ENCODE measurements at places on chromosomes 2 and 18.

DNA sequence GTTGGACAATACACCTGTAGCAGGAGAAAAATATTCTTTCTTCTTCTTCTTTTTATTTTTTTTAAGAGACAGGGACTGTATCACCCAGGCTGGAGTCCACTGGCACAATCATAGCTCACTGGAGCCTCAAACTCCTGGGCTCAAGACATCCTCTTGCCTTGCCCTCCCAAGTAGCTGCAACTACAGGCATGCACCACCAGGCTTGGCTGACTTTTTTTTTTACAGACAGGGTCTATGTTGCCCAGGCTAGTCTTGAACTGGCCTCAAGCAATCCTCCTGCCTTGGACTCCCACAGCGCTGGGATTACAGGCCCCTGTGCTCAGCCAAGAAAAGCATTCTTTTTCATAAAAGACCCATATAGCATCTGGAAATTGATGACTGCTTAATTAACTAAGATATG is 17.1 kb upstream of the ARHGAP28 start:
- no peak for DNase-seq

DNA sequence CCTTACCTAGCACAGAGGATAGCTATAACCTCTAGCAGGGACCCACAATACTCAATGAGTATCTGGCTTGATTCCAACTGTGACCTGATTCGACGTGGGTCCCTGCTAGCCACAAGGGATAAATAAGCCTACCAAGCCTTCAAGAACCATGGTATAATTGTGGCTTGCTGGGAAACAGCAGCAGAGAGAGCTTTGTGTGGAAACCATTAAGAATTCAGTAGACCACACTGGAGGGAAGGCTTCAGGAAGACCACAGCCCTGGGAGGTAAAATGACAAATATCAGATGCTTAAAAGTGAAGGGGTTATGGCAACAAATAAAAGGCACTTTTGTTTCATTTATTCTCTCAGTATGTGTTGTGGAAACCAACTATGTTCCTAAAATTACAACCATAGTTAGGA is 82.6 kb upstream of the WIPF1 start:
- DNase-seq: no peak

DNA sequence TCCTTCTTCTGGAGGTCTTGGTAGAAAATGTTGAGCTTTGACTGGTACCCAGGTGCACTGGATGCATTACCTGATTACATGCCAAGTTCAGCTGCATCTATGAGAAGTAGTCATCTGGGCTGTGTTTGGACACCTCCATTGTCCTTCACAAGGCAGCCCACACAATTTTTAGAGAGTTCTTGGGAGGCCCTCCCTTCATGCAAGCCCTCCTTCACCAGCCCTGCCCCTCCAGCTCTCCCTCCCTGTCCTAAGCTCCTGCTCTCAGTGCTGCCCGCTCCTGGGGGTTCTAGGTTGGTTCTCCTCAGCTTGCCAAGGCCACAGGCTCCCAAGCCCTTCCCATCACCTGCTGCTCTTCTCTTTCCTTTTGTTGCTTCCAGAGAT is 148.7 kb downstream of the DYSF start:
- DNase-seq: no peak

DNA sequence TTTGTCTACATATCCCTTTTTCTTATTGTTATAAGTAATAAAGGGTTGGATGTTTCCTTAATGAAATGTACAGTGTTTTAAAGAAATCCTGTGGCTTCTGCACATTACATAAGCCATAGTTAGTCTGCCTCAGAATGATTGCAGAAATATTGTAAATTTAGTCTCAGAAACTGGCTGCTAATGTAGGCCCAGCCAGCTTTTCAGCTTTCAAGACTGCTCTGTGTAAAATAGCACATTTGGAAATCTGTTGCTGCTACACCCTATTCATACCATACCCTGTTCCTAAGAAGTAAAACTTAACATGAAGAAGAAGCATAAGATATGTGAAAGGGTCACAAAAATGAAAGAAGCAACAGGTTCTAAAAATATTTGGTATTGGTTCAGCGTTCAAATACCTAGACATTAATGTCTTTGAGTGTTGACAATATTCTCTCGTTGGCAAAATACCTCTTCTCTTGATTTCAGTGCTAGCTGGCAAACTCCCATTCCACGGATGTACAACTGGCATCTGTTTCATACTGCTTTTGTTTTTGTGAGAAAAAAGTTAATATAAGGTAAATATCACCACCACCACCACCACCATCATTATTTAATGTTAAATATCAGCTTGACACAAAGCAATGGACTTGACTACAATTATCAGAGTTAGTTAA is 19.2 kb upstream of the NCKAP1 start:
- no peak for DNase-seq

DNA sequence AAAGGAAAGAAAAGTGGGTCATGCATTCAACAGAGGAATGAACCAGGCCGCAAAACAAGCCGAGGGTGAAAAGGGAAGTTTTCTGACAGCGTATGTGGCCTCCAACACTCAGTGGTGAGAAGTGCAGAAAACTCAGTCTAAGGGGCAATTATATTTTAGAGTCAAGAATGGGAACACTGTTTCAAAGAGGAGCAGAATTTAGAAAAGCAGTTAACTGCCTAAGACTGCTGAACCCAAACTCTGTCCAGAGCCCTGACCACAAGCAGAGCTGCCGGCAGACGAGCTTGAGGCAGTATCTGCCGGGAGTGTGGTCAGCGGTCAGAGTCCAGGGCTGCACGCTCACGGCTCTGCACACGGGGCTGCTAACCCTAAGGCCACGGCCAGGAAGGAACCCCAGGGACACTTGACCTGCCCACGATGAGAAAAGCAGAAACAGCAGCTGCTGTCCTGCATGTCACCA is 347.0 kb upstream of the ID2 start:
- no peak for DNase-seq

- DNase-seq: no peak
These were observed 1125.5 kb upstream of the CNTNAP5 start for GRCh38 chr2:122899614-122900013.

DNA sequence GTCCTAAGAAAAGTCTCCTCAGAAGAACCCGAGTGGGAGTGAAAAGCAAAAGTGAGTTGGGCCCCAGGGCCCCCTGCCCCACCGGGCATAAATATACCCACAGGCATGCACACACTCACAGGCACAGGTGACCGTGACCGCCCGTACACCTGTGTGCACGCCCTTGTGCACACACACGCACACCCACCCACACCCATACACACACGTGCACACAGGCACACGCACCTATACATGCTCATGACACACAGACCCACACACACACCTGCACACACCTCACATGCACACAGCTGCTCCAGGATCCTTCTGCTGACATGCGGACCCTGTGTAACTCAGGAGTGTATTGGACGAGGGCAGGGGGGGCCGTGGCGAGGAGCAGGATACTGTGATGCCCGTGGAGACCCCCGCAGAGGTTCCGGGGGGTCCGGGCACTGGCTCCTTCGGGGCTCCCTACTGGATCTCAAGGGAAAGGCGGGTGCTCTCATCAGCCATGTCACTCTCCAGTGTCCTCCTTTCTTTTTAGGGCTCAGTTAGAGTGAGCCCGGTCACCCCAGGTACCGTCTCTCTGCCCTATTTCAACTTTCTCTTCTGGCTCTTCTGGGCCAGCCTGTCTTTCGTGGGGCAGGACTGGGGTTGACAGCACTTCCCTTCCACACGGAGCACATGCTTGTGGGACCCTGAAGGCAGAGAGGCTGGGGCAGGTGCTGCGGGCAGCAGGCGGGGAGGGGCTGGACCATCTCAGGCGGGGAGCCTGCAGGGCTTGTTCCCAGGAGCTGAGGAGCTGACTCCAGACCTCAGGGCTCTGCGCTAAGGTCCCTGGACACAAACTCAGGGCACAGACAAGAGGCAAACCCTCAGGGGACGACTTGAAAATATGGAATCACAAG is 48.5 kb downstream of the TPO start:
- DNase-seq: no peak

GRCh38 chr2:182866461-182867406 is at the start of gene FRZB:
Gene FRZB (minus strand): TSS chr2:182866637. CDS start chr2:182866552, 85 bp downstream.
- no peak for DNase-seq

DNA sequence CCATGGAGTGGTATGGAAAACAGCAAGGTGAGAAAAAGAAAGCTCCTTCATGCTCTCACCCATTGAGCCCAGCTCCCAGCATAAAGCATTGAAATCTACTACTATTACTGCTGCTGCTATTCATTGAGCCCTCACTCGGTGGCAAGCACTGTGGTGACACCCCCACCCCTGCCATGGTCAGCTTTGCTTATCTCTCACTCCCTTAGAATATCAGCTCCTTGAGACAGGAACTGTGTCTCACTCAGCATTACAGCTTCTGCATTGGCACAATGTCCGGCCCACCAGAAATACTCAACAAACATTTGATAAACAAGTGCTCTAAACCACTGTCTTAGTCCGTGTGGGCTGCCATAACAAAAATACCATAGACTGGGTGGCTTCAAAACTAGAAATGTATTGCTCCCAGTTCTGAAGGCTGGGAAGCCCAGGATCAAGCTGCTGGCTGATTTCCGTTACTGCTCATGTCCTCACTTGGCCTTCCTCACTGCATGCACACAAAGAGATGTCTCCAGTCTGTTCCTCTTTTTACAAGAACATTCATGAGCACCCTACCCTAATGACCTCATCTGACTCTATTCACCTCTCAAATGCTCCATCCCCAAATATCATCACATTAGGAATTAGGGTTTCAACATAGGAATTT is 116.3 kb downstream of the ZBTB7C start:
- DNase-seq: no peak

GRCh38 chr2:20235655-20236305 is 10.8 kb upstream of the SDC1 start:
- no peak for DNase-seq

GRCh38 chr2:23286758-23287704 is 97.9 kb upstream of the KLHL29 start:
- no peak for DNase-seq

- DNase-seq: no peak
These were observed 81.3 kb upstream of the ITGA6 start for GRCh38 chr2:172345956-172346555.

GRCh38 chr2:11788461-11789124 is 42.2 kb downstream of the LPIN1 start:
- DNase-seq: no peak

- no peak for DNase-seq
These were observed 16.4 kb downstream of the SLC16A14 start for GRCh38 chr2:230052299-230052698.

GRCh38 chr2:120525056-120526046 is 179.4 kb downstream of the INHBB start:
- DNase-seq: no peak

DNA sequence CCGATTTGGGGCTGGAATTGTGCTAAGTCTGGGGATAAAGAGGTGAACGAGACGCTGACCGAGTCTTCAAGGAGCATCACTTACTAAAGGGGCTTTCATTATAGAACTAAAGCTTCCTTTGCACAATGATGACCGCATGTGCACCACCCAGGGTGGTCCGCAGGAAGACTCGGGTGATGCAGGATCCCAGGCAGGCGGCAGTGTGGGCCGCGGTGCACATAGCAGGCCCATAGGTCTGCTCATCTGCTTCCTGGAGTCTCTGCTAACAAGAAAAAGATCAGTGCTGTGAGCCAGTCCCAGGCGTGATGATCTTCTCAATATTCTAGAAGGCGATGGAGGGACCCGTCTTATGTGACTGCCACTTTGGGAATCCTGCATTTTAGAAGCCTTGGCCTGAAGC is 122.8 kb downstream of the PXDN start:
- DNase-seq: no peak

DNA sequence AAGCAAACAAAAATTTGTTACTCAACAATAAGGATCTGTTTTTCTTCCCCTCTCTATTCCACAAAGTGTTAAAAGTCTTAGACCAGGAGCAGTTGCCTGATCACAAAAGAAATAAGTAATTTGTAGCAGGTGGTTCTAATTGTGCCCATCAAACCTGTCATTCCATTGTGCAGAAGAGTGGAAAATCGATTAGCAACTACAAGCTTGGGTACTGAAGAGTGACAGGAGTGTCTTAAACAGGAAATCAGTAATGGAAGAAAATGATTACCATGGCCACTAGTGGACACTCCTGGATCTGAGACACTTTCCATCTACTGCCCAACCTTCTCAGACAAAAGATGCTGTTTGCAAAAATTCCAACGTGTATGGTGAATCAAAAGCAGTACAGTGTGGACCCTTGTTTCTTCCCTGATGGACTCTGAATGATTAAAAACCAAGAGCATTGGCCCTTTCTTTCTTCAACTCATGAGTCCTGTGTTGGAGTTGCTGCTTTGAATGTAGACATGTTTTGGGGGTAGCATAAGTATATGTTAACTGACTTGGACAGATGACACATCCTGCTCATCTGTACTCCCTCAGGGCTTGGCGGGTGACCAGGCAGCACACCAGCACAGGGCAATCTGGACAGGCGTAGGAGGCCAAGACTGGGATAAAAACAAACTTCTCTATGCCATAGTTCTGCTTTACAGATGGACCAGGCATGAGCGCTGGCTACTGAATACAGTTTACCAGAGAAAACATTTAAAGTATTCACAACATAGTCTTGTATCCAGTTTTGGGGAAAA is 51.9 kb downstream of the PLA2R1 start:
- no peak for DNase-seq

DNA sequence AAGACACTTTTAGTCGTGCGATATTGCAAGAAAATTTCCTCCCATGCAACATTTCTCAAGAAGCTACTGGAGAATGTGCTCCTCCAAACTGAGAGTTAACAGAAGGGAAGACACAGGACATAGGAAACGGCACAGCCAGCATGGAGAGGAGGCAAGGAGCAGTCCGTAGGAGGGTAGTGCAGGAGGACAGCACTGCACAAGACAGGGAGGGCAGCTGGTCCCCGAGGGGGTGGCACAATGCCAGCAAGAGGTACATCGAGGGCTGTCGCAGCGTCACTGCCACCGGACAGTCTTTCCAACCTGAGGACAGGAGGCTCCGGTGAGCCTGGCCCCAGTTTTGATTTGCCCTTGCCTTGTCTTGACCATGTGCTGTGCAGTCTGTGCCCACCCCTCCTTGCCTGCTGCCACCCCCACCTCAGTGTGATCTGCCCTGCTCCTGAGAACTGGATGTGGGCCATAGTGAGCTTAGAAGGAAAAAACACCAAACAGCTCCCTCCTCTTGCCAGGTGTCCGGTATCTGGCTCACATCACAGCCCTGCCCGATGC is 81.6 kb upstream of the LAPTM4A start:
- no peak for DNase-seq

- no peak for DNase-seq
These were observed 129.0 kb downstream of the SOCS6 start for GRCh38 chr18:70417847-70418246.

GRCh38 chr2:66696886-66697285 is 262.0 kb downstream of the MEIS1 start:
- DNase-seq: no peak

- no peak for DNase-seq
These were observed 295.2 kb upstream of the KCNJ3 start for GRCh38 chr2:154403242-154403790.
